ENCODE measurements at places on chromosomes 3 and 15. TPM values are rescaled to one million over a fixed set of nuclear protein-coding genes. Genes with fewer than 3 reads are reported as not detected.

The KCNMB2 gene
- total RNA-seq = 1.8 TPM

DNA sequence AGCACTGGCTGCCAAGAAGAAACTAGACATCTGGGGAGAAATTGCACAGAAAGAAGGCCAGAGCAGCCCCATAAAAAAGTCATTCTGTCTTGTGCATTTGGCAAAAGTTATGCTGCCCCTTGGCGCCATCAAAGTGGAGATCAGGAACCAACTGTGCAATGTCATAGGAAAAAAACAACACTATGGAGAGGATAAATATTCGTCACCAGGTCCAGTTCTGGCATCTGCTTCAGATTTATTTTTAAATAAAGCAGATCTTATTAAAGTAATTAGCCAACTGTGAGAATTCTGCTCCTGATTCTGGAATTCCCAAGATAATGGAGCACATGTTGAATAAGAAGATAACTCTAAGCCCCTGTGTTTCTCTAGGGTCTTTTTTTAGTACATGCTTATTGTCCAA, 500.0 kb upstream of the IL12A start:
- DNase-seq = no peak

GRCh38 chr15:94346282-94346681, 114.9 kb downstream of the MCTP2 start:
- DNase-seq = no peak

DNA sequence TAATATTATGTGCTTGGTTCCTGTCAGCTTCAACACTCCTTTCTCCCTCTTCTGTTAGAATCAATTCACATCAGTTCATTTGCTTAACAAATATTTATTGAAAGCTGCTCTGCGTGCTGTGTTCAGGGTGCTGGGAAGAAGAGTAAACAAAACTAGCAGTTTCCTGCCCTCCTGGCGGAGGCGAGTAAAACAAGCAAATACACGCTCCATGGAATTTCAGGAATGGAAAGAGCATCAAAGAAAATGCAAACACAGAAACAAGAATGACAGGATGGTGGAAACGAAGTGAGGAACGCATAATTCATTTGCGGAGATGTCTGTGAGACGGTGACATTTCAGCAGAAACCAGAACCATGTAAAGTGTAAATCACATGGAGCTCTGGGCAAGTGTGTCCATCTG, 49.4 kb upstream of the SPTSSB start:
- DNase-seq = no peak

DNA sequence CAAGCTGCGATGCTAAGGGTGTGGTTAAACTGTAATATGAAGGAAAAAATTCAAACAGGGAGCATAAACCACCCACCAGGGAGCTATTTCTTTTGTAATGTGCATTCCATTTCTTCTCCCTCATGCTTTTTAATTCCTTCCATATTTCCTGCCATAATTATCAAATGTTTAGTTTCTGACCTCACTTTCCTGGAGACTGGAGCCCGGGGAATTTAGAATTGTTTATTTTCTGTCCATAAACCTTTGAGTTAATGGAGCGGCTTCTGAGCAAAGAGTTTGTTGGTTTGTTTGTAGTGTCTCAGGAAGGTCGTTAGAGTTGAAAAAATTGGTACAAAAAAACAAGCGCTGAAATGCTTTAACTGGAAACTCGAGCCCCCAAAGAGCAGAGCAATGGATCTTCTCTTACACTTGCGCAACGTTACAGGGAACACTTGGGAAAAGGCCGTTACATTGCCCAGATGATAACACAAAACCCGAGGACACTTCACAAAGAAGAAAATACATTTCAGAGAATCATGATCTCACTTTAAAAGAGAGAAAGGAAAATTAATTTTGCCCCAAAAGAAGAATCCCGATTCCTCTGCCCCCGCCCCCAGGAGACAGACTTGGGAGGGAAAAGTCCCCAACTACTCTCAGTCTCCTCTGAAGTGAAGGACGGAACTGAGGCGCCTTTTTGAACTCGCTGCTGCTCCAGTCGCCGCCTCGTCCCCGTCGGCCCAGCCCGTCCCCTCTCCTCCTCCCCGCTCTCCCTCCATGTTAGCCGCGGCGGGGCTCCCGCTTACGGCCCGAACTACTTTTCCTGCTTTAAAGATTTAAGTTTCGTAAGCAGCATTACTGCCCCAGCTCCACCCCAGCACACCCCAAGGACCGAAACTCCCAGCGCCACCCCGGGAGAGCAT, 842 bp downstream of the FSTL1 start:
- DNase-seq = no peak

DNA sequence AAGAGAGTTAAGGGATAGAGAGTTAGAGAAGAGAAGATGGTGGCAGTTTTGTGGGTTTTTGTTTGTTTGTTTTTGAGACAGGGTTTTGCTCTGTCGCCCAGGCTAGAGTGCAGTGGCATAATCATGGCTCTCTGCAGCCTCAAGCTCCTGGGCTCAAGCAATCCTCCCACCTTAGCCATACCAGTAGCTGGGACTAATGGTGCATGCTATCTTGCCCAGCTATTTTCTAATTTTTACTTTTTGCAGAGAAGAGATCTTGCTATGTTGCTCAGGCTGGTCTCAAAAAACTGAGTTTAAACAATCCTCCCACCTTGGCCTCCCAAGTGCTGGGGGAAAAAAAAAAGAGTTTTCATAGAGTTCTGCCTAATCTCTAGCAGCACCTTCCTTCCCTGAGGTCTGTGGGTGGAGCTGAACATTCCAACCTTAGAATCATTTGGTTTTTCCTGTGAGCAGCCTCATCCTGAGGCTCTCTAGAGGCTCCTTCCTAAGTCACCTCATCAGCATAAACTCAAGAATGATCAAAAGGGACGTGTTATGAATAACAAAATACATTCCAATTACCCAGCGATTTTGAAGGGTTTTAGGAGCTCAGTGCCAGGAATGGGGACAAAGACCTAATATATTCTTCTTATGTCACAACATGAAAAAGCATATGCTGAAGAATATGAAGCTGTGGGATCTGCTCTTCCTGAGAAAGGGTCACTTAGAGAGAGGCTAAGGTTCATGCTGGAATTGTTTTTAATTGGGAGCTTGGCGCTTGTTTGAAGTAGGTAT, 180.6 kb downstream of the LSAMP start:
- DNase-seq = no peak

DNA sequence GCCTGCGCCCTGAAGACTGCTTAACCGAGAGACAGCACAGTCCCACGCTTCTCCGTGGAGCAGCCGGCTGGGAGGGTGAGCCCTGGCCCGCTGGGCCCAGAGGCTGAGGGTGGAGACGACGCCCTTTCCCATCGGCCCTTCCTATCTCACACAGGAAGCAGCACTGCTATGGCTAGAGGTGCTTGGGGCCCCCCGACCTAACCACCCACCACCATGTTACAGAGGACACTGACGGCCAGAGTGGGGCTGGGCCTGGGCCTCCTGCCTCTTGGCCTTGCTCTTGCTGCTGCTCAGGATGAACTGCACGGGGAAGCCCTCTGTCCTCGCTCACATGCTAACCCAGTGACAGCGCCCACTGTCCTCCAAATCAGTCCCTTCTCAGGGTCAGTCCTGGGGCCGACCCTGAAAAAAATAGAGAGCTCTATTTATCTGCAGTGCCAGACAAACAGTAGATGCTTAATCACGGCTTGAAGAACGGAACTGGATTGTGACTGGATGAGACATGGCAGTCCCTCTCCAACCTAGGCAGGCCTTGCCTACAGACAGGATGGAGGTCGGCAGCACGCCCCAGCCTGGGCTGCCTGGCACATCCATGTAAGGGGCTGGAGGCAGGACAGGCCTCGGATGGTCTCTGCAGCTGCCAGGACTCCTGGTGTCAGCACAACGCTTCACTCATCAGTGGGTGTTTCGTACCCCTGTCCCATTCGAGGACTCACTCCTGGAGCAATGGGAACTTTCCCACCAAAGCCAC, 14.2 kb downstream of the TMEM44 start:
- no peak for DNase-seq

The CYP1A2 gene
- total RNA-seq = not detected

The SHC4 gene
- 1.5 TPM for total RNA-seq

GRCh38 chr3:119681279-119681678, 4.1 kb upstream of the COX17 start:
- no peak for DNase-seq

- DNase-seq = no peak
Observed at GRCh38 chr3:170056710-170057454, 19.1 kb downstream of the GPR160 start.

The RABL3 gene
- 18.2 TPM for total RNA-seq

DNA sequence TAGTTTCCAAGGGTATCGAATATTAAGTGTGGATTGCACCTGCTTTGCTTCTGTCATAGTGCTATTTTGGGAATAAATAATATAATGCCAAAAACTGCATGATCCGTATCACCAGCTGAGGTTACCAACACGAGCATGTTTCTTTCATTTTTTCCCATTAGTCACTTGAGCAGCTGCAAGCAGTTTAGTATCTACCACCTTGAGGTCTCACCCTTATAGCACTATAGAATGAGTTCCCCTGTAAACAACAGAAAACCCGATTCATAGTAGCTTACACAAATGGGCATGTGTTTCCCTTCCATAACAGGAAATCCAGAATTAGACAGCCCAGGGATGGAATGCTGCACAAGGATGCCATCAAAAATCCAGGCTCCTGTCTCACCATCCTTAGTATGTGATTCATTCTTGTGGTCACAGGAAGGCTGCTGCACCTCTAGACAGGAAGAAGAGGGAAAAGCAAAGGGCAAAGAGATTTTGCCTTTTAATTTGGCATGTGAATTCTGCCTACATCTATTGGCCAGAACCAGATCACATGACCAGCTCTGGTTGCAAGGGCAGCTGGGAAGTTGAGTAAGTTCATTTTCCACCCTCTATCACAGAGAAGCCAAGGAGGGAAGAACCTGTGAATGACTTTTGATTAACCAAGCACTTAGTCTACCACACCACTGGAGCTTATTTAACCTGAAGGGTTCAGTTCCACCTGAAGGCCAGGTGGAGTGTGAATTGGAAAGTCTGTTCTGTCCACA, 91.3 kb upstream of the SLC25A36 start:
- DNase-seq = no peak

The TLR9 gene
- 0.38 TPM for total RNA-seq

DNA sequence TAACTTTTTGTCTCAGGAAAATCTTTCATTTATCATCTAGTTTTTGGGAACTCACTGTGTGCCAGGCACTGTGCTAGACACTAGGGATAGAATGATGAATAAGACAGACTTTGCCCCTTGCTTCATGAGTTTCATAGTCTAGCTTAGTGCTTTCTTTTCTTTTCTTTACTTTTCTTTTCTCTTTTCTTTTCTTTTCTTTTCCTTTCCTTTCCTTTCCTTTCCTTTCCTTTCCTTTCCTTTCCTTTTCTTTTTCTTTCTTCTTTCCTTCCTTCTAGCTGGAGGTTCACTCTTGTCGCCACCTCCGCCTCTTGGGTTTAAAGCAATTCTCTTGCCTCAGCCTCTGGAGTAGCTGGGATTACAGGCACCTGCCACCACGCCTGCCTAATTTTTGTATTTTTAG, 172.9 kb downstream of the EDEM1 start:
- no peak for DNase-seq

DNA sequence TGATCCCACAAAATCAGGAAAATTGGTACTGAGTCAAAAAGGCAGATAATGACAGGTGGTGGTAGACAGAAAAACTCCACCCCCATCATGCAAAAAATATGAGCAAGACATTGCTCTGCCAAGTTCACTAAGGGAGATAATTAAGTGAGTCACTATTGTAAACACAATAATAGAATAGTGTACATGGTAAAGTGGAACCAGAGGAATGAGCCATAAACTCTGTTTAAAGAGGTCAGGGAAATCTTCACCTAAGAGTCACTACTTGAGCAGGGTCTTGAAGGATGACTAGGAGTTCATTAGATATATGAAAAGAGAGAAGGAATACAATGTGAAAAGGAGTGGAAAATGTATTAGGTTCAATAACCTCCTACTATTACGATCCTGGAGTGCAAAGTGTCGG, 213.4 kb upstream of the PEX5L start:
- DNase-seq = no peak

DNA sequence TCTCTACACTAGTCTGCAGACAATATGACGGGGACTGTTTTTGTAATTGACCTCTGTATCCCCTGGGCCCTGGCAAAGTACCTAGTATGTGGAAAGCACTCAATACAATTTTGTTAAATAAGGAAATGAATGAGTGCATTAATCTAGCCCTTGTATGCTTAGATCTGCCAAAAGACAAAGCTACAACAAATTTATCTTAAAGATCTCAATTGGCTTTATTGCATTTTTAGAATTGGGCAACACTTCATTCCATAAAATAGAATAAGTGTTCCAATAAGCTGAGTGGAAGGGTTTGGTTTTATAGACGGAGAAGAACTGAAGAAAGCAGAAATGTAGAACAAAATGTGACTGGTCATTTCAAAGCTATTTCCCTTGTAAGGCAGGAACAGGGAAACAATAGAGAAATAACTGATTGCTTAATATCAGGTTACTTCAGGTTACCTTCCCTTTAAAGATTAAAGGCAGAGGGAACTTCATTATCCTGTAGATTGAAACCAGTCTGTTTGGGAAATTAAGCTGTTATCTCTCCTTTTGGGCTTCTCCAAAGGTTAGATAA, 108.3 kb upstream of the MME start:
- DNase-seq = no peak

The C3orf22 gene
- not detected for total RNA-seq

- no peak for DNase-seq
Observed at GRCh38 chr15:74626752-74627692, 11.4 kb downstream of the CLK3 start.

The MLH1 gene
- 49.3 TPM for total RNA-seq

The DCBLD2 gene
- 34.7 TPM for total RNA-seq

- DNase-seq = no peak
Observed at GRCh38 chr3:155012584-155012983, 67.5 kb upstream of the MME start.

DNA sequence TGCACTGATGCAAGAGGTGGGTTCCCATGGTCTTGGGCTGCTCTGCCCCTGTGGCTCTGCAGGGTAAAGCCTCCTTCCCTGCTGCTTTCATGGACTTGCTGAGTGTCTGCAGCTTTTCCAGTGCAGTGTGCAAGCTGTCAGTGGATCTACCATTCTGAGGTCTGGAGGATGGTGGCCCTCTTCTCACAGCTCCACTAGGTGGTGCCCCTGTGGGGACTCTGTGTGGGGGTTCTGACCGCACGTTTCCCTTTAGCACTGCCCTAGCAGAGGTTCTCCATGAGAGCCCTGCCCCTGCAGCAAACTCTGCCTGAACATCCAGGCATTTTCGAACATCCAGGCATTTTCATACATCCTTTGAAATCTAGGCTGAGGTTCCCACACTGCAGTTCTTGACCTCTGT, 329.8 kb upstream of the NAALADL2 start:
- no peak for DNase-seq

GRCh38 chr3:156811089-156811862, 14.9 kb upstream of the LEKR1 start:
- DNase-seq = no peak

DNA sequence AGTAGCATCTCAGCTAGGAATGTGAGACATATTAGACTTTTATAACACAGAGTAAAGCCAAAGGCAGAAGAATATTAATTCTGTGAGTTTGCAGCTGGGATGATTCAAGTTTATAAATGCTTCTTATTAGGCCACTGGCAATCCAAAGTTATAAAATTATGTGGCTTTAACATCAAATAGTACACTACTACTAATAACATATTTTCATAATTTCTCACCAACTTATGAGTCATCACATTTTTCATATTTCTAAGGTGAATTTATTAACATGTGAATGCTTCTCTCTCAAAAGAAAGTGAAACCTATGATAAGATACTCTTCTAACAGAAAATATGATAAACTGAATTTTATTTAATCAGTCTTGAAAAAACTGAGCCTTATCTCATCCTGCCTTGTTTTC, 1348.2 kb upstream of the ALCAM start:
- no peak for DNase-seq

All from Right ventricle myocardium inferior (tissue), 1 donor.